NCI-H2227 treated with DMSO at 0.1 percent for 48 hours (cell line): ENCODE measurements at places on chromosomes 5 and 9.

DNA sequence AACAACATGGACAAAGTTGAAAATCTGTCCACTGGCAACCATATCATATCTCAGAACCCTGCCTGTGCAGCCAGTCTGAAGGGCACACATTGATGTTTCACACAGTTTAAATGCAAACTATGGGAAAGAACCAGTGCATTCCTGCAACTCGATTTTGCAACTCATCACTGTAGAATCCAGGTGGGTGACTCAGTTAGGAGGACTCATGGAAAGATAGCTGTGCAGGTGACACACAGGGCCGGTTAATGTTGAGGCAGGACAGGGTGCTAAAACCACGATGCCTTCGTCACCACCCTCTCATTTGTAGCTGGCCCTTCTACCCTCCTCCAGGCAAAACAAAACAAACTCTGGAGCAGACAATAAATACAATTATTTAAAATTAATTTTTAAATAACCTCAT, 62.8 kb downstream of the TLE1 start:
- no peak for DNase-seq

GRCh38 chr5:31237174-31237573, 43.7 kb downstream of the CDH6 start:
- no peak for DNase-seq

- no peak for DNase-seq
These were observed 571.2 kb upstream of the WWC1 start for GRCh38 chr5:167720259-167720658.

DNA sequence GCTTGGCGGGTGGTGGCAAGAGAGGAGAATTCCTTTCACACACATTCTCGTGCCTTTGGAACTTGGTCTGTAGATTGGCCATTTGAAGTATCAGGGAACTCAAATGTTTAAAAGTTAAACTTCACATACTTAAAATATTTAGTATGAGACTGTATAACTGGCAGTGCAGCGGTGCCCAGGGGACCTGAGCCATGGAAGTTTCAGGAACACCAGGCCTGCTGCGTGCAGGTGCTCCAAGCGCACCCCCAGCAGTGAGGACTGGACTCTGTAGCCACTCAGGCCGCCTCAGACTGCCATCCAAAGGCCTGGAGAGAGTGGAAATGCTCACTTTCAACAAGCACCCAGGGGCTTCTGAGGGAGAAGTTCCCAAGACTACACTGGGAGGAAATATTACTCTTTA, 273.5 kb upstream of the IRX2 start:
- DNase-seq, result no peak

DNA sequence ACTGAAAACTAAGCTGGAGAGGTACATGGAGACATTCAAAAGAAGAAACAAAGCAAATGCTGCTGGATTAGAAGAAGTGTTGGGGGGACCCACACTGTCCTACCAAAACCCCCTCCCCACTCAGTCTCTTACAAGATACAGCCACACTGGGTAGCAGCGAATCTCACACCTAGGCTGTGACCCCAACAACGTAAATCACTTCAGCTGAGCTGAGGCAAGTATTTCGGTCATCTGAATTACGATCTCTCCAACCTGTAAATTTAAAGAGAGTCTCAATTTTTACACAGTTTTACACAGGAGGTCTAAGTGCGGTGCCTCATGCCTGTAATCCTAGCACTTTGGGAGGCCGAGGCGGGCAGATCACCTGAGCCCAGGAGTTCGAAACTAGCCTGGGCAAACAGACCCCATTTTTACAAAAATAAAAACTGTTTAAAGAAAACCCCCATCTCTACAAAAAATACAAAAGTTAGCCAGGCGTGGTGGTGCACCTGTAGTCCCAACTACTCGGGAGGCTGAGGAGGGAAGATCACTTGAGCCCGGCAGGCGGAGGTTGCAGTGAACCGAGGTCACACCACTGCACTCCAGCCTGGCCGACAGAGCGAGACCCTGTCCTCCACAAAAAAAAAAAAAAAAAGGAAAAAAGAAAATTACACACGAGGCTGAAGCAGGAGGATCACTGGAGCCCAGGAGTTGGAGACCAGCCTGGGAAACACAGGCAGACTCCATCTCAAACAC, 3.4 kb downstream of the CAMSAP1 start:
- DNase-seq, result no peak

DNA sequence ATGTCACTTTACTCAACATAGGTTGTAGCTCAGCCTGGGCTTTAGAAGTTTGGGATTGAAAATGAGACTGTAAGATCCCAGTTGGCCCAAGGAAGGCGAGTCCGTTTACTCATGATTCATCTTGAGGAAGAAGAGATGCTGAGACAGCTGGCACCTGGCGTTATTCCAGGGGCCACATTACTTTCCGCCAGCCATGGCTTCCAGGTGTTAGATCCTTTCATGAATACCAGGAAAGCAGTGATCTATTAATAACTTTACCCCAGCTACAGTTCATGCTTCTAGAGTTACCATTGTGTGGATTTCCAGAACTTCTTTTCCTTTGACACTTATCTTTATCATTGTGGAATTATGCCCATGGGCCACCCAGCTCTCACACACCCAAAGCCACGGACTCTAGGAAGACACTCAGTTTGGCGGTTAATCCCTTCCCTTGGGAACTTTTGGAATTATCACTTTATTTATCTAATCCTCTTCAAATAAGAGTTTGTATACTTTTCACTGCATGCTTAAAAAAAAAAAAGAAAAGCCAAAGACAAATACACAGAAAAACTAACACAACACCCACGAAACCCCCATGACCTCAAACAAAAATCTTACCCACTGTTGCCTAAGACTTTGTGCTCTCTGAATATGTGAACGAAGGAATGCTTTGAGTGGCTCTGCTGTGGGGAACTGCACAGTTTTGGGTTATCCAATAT, 26.9 kb downstream of the RAI14 start:
- DNase-seq, result no peak

DNA sequence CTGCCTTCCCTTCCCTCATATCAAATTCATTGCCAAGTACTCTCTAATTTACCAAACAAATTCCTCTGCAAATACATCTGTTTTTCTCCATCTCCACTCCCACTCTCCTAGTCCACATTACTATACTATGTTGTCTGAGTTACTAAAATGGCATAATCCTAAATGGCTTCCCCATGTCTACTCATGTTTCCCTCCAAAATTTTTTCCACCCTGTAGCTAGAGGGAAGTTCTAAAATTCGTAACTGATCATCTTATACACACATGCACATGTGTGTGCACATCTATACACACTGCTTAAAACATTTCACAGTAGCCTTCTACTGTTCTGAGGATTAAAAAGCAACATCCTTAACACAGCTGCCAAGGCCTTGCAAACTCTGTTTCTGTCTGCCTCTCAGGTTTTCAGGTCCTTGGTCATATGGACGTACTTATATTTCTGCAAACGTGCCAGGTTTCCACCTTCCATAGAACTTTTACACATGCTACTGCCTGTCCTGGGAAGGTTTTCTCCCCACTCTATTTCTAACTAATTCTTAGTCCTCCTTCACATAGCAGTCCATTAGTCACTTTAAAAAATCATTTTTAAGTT, 140.6 kb downstream of the LURAP1L start:
- DNase-seq, result no peak

- no peak for DNase-seq
These were observed 75.3 kb upstream of the PJA2 start for GRCh38 chr5:109485030-109485429.

DNA sequence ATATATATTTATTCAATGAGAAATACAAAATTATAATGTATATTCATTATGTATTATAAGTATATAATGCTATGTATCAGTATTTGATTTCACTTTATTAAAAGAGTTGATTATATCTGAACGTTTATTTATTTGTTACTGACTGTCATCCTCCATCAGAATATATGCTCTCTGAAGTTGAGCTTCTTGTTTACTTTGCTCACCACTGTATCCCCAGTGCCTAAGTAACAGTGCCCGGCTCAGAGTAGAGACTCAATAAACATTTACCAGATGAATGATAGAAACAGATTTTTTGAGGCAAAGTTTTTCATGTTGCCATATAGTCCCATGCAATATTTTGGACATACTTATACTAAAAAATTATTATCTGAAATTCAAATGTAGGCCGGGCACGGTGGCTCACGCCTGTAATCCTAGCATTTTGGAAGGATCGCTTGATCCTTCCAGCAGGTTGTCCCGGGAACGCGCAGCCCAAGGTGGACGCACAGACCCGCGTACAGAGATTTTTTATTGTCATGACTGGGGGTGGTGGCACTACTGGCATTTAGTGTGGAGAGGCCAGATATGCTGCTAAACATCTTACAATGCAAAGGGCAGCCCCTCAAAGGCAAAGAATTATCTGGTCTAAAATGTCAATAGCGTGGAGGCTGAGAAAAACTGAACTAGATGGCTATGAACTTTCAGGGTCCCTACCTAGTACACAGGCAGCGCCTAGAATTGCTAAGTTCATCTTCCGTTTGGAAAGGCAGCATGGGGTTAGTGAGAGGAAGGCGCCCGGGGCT, 761 bp upstream of the DNAJC25 start:
- no peak for DNase-seq

GRCh38 chr9:27431543-27432147, 92.4 kb upstream of the IFNK start:
- no peak for DNase-seq

DNA sequence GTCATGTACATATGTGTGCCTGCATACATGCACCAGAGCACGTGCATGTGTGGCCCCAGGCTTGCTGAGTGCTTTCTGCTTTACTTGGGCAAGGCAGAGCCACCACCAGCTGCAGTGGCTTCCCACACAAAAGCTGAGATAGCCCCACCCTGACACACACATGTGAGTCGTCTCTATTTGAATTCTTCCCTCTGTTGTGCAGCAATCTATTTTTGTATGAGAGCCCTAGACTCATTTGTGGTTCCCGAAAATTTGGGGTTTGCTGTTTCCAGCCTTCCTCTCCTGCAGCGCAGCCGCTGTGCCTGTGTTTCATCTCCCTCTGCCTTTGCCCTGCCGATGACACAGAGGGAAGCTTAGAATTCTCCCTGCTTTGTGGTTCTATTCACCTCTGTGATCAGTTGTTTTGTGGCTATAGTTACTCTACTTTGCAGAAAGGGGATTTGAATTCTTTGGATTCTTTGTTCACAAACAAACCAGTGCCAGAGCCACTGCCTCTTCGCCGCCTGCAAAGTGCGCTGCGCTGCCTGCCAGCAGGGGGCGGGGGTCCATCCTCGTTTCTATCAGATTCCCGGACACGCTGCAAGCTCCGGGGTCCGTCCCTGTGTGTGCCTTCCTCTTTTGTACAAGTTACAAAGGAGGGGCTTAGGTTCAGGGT, 95.8 kb upstream of the DAP start:
- peak; percentile 63 for DNase-seq

GRCh38 chr5:179336126-179336870, 9.0 kb downstream of the ADAMTS2 start:
- no peak for DNase-seq

GRCh38 chr9:33225319-33226147, 14.4 kb upstream of the SPINK4 start:
- DNase-seq, result peak; percentile 1

DNA sequence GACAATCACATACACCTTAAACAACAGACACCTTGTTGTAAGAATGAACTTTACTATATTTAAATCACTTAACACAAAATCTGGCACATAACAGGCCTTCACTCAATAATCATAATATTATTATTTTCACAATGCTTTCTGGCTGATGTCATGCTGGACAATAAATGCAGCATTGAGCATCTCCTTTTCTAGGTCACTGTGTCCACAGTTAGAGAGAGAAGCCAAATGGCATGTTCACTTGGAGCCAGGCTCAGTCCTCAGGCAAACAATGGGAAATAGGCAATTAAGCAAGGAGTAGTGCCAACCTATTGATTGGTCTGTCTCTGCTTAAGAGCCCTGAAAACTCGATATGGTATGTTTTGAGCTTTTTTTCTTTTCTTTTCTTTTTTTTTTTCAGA, 50.6 kb upstream of the KLF4 start:
- DNase-seq, result no peak

DNA sequence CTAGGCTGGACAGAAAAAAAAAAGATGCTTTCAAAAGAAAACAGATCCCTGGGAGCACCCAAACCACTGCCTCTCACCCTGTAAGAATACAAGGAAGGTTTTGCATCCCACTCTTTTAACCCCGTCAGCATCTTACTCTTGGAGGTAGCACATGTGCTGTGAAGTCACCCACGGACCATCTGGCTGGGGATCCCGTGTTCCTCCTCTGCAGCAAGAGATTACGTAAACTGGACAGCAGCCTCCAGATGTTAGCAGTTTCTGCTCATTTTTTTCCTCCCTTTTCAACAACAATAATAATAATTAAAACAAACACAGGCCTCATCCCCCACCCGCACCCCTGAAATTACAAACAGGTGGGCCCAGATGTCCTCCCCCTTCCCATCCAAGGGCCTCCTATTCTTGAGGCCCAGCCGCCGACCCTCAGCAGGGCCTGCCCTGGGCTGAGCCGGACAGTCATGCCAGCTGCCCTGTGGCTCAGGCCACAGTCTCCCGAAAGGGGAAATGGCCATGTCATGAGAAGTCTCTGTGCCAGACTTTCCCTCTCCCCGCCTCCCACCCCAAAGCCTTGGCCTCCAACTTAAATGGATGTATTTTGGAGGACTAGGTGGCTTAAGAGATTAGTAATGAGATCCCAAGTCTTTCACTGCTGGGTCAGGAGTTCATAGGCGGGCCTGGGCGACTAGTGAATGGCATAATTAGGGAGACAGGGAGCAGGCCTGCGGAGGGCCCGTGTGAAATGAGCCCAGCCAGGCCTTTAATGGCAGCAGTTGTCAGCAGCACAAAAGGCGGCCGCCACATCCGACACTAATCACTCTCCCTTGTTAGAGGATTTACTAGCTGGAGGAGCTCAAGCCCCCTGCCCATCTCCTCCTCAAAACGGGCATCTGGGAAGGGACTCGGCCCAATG, 165.1 kb downstream of the PAPPA start:
- peak; percentile 21 for DNase-seq

DNA sequence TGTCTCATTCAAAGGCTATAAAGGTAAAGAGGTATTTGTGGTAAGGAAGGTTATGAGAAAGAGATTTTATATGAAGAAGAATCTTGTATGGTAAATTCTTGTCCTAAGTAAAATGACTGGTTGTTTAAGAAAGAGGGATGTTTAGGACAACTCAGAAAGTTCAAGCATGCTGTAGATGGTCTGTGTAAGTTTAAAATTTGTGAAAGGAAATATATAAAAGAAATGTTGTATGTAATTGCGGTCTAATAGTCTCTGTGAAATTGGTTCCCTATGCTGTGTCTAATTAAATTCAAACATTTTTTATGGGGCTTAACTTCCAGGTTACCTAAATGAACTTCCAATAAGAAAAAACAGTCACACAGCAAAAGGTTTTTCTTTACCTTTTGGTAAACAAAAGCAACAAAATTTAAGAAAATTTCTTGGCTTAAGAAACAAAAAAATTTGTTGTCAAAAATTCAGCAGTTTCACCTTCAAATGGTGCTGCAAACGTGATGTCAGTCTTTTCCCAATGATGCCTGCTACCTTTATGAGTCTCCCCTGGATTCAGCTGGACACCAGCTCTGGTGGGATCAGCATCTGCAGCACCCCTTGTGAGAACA, 83.0 kb upstream of the FCN1 start:
- DNase-seq, result no peak

DNA sequence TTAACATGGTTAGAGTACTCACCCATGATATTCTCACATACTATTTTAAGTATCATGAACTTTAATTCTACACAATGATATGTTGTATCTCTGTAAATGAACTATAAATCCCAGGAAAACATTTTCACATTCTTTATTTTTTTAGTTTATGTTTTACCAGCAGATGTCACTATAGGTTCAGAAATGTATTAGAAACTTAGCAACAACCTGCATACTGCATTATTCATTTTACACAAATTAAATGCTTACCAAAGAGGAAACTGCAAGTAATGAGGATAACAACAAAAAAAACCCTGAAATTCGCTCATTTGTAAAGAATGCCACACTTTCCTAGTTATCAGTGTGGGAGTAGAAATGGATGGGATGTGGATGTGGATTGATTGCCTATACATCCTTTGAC, 217.5 kb upstream of the OTULINL start:
- DNase-seq, result peak; percentile 29
